ENCODE measurements at places on chromosomes 5 and 9.

- peak; percentile 51 for DNase-seq
Measured at GRCh38 chr9:126516936-126517832, 96.5 kb upstream of the LMX1B start.

GRCh38 chr5:164498438-164498837, 993.0 kb downstream of the MAT2B start:
- no peak for DNase-seq

DNA sequence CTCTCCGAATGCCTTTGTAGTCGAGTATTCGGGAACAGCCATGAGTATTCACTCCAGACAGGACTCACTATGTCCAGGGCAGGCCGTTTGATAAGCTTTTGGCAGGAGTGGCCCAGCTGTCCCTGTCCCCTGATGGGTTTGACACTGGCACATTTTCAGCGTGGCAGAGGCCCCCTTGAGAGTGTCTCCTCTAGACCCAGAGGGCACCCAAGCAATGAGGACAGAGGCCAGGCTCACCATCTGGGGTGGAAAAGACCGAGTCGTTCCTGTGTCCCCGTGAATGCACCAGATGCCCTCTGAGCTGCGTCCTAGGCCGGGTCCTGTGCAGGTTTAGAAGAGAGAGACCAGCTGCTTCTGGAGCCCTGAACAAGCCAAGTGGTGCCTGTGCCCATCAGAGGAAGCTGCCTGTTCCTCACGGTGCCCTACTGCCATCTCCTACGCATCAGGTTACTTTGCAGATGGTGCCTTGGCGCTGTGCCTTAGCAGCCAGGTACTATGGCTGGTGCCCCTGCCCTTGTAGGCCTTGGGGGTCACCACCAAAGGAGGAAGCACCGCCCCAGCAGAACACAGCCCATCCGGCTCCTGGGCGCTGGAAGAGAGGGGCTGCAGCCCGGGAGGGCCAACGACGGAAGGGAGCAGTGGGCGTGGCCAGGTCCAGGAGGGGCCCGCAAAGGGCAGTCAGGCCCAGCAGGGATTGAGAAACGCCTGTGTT, 42.4 kb downstream of the LRSAM1 start:
- no peak for DNase-seq

GRCh38 chr5:145473042-145473642, 362.0 kb downstream of the PRELID2 start:
- no peak for DNase-seq

- peak; percentile 50 for DNase-seq
Measured at GRCh38 chr5:122078116-122079110, at the start of gene LOX. LOX (minus strand) TSS chr5:122078259; CDS start chr5:122077985, 274 bp downstream.

DNA sequence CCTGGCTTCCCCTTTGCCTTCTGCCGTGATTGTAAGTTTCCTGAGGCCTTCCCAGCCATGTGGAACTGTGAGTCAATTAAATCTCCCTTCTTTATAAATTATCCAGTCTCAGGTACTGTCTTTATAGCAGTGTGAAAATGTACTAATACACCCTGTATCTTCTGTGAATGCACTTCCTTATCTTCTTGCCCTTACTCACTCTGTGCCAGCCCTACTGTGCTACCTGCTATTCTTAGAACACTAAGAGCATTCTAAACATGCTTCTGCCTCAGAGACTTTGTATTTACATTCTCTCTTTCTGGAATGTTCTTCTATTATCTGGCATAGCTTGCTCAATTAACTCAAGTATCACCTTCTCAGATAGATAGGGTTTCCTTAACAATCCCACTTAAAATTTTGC, 164.4 kb upstream of the EDIL3 start:
- DNase-seq: no peak

All from T47D (cell line).